Kasumi-1 (cell line): ENCODE measurements at places on chromosomes 5 and 9.

DNA sequence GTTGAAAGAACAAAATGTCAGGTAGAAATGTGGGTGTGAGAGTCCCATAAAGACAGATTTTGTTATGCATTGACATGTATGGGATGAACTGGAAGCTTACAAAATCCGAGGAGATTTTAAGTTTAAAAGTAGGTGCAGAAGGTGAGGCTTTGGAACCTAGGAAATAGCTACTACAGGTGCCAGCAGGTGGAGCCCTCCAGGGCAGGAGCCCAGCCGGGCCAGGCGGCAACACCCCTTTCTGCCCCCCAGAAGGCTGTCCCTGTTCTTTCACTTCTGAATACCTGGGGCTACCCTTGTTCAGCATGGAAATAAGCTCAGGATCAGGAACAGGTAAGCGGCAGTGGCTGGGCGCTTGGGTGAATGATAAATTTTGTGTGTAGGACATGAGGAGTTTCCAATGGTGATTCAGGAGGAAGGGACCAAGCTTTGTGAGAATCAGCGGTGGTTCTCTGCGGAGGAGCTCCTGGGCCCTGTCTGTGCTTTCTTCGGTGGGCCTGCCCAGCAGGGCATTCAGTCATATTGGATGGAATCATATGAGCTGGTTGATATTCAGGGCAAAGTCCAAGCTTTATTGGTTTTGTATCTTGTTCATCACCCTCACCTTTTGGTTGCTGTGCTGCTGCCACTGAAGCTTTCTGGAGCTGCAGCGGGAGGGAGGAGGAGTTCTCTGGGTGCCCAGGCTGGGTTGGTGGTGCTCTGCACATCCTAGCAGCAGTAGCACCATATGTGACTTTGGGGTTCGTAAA is 12.3 kb downstream of the PCBD2 start:
- no peak for DNase-seq

GRCh38 chr9:37555786-37556185 is 20.4 kb downstream of the FBXO10 start:
- no peak for DNase-seq

- DNase-seq: no peak
Measured at GRCh38 chr5:55042886-55043285, 18.8 kb downstream of the GZMK start.

GRCh38 chr5:43400082-43400481 is 12.1 kb downstream of the CCL28 start:
- DNase-seq: no peak

GRCh38 chr9:119951591-119951990 is 582.4 kb upstream of the BRINP1 start:
- no peak for DNase-seq

- DNase-seq: no peak
Measured at GRCh38 chr9:125797930-125798329, 50.8 kb downstream of the PBX3 start.
